ENCODE measurements at places on chromosomes 6 and 20.

DNA sequence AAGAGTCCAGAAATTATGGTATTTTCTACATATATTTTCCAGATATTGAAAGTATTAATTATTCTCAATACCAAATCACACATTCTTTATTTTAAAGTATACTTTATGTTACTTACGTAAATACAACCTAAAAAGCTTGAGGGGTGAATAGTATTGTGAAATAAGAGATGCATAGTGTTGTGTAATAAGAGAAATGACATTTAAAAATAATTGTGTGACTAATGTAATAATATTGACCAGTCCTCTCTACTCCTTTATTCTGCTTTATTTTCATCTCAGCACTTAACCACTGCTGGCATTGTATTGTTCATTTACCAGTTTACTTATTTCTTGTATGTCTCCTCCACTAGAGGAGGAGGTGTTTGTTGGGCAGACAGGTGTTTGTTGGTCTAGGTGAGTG, 135.6 kb downstream of the EYA4 start:
- DNase-seq, result no peak

DNA sequence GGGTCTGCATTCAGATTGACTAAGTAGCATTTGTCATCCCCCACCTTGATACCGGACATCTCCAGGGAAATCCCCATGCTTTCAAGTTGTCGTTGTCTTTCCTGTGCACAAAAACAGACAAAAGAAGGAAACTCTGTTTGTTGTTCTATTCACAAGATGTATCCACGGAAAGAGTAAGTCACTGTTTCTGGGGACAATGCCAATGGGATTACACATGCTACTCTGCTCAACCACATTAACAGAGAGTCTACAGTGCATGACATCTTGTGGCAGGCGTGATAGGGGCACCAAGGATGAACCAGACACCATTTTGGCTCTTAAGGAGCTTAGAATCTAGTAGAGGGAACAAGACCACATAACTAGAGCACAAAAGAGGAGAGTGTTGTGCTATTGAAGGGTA, 124.4 kb upstream of the NUP153 start:
- no peak for DNase-seq

DNA sequence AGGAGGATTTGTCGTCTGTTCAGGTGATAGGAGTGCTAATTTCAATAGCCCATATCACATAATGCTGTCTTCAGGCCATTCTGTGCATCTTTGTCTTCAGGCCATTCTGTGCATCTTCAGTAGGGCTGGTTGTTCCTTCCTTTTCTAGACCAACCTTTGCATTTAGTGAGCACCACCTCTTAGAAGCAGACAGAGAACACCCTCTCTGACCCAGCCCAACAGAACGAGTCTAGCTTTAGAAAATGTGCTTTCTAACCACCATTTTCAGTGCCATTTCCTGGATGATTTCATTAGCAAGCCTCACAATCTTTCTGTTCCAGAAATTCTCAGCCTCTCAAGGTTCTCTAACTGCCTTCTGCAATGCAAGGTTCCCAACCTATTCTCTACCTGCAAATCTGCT, 215.3 kb upstream of the KCNQ5 start:
- no peak for DNase-seq

GRCh38 chr6:136303516-136303915, 13.9 kb upstream of the BCLAF1 start:
- no peak for DNase-seq

GRCh38 chr20:15584507-15584906, 988.7 kb downstream of the KIF16B start:
- no peak for DNase-seq

DNA sequence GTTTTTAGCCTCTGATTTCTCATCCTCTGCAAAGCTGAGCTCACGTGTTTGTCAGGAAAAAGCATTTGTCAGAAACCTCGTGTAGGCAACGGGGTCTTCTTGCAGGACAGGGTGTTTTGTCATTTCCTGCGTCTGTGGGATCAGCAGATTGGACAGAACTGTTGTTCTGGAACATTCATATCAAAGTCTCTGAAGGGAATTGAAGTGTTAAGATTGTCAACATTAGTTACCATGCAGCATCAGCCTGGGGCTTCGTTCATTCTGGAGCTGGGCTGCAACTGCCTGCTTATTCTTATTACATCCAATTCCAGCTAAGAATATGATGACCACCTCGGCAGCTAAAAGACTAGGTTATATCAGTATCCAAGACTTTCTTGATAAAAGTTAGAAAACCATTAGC, 71.0 kb upstream of the RALGAPA2 start:
- DNase-seq, result no peak

- no peak for DNase-seq
Observed at GRCh38 chr6:11033825-11034224, 10.3 kb downstream of the ELOVL2 start.
